ENCODE measurements at places on chromosomes 4 and X. TPM values are rescaled to one million over a fixed set of nuclear protein-coding genes. Genes with fewer than 3 reads are reported as not detected.
A peak's percentile ranks its signal among the peaks of the same experiment; 100 is the strongest.

Gene BEX1
- total RNA-seq: 8.9 TPM

- H3K27ac ChIP-seq: no peak overlapping the region
- H3K4me1 ChIP-seq: no peaks in the 10 kb centered on the region
- DNase-seq: no peak
- no peak overlapping the region for H3K4me3 ChIP-seq
Observed at GRCh38 chr4:7247521-7247920, 55.2 kb downstream of the SORCS2 start.

DNA sequence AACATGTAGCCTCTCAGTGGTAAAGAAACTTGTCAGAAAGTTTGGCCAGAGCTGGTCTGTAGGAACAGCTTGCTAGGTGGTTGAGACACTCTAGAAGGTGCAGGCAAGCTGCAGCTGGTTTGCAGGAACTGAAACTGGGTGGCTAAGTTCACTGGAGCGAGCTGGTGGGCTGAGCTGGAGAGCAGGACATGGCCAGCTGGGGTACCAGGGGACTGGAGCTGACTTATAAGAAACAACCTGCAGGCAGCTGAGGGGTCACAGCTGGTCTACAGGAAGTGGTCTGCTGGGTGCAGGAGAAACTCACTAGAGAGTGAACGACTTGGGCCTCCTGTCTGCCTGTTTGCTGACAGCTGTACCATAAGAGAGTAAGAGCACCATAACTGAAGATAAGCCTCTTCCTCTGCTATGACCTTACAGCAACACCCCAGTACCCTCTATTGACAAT, 157.1 kb upstream of the LNX1 start:
- H3K27ac ChIP-seq: no peak overlapping the region
- H3K4me3 ChIP-seq: no peak overlapping the region
- no peak for DNase-seq
- no peaks in the 10 kb centered on the region for H3K4me1 ChIP-seq
- no peaks in the 10 kb centered on the region for H3K36me3 ChIP-seq
- no peaks in the 10 kb centered on the region for H3K27me3 ChIP-seq

GRCh38 chrX:16722481-16722880, 3.1 kb downstream of the SYAP1 start:
- H3K36me3 ChIP-seq: no peaks in the 10 kb centered on the region
- H3K4me1 ChIP-seq: no peaks in the 10 kb centered on the region
- DNase-seq: no peak
- no peak overlapping the region for H3K27ac ChIP-seq
- H3K4me3 ChIP-seq: no peak overlapping the region

DNA sequence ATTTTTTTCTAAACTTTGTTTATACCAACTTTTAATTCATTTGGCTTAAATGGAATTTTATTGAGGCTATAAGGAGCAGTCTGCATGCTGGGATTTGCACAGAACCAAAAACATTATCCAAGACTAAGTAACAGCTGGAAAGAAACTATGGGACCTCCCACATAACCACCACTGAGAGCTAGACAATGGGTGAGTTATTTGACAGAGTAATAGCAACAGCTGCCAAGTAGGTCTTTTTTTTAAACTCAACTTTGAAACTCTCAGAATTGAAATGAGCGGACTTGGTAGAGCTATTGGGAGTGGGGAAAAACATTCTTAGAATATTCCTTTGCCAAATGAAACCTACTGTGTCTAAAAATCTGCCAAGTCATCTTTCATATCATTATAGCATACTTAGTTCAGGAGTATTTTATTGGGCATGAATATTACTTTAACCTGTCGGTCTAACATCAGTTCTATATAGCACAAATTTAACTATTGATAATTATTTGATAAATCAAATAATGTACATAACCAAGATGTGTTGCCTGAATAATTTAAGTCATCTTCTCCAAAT, 1428.0 kb downstream of the PCDH7 start:
- no peak for DNase-seq
- H3K4me1 ChIP-seq: no peaks in the 10 kb centered on the region
- no peak overlapping the region for H3K27ac ChIP-seq
- no peaks in the 10 kb centered on the region for H3K36me3 ChIP-seq
- no peak overlapping the region for H3K4me3 ChIP-seq

DNA sequence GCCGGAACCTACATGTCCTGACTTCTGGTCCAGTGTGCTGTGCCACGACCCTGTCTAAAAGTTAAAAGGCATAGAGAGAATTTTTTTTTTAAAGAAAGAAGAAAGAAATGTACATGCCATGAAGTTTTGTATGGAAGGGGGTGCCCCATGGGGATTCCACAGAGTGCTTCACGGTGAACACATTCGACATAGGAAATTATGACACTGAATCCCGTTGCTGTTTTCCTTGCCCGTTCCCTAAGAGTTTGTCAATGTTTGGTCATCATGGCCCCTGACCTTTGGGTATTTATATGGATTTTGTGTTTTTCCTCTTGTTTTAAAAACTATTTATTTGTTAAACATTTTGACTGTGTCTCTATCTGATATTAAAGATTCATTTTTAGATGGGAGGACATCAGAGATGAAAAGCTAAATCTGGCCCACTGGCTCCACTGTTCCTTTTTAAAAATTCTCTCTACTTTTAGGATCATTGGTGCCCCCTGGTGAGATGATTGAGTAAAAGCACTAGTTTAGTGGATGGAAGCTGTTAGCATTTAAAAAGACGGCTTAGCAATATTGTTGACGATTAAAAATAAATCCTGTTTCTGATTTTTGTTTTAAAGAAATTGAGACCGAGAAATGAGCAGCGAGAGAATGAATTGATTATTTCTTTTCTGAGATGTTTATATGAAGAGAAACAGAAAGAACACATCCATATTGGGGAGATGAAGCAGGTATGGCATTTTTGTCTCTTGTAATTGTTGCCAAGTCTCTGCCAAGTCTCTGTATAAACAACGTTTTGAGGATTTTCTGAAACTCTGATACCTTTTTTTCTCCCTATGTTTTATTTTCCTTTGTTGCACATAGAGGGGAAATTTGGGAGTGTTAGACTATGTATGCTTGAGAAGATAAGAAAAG, 75.0 kb downstream of the PTTG2 start:
- H3K27ac ChIP-seq: peak overlapping the region; percentile 99
- peak; percentile 68 for DNase-seq
- H3K4me1 ChIP-seq: no peaks in the 10 kb centered on the region
- no peak overlapping the region for H3K4me3 ChIP-seq
